SJSA1 (cell line): ENCODE measurements at places on chromosomes 12 and 14. TPM values are rescaled to one million over a fixed set of nuclear protein-coding genes. Genes with fewer than 3 reads are reported as not detected.
A peak's percentile ranks its signal among the peaks of the same experiment; 100 is the strongest.

- no peaks in the 10 kb centered on the region for H3K36me3 ChIP-seq
- H3K27ac ChIP-seq: no peak overlapping the region
- no peak overlapping the region for H3K4me3 ChIP-seq
- no peaks in the 10 kb centered on the region for H3K4me1 ChIP-seq
- H3K27me3 ChIP-seq: no peaks in the 10 kb centered on the region
- no peak for DNase-seq
Observed at GRCh38 chr12:75596406-75596805, 85.0 kb upstream of the KRR1 start.

- DNase-seq: no peak
- H3K36me3 ChIP-seq: no peaks in the 10 kb centered on the region
- H3K4me3 ChIP-seq: no peak overlapping the region
- H3K27me3 ChIP-seq: no peaks in the 10 kb centered on the region
- no peak overlapping the region for H3K27ac ChIP-seq
- H3K4me1 ChIP-seq: no peaks in the 10 kb centered on the region
Observed at GRCh38 chr12:17369556-17369955, 720.4 kb downstream of the RERGL start.

- no peak for DNase-seq
- no peaks in the 10 kb centered on the region for H3K4me1 ChIP-seq
- H3K27me3 ChIP-seq: no peaks in the 10 kb centered on the region
- H3K4me3 ChIP-seq: no peak overlapping the region
- no peaks in the 10 kb centered on the region for H3K36me3 ChIP-seq
- H3K27ac ChIP-seq: no peak overlapping the region
Observed at GRCh38 chr12:60345442-60345841, 749.6 kb downstream of the SLC16A7 start.

Gene KRT6C
- not detected in 2 replicates for total RNA-seq

Gene KDM2B
- total RNA-seq: 15.2 and 22.0 TPM in 2 replicates

GRCh38 chr12:3792623-3793288, 39.8 kb upstream of the CRACR2A start:
- no peak overlapping the region for H3K4me3 ChIP-seq

- H3K4me1 ChIP-seq: peaks cover 29% of the 10 kb centered on the region
- DNase-seq: no peak
- H3K36me3 ChIP-seq: no peaks in the 10 kb centered on the region
- H3K4me3 ChIP-seq: no peak overlapping the region
- no peaks in the 10 kb centered on the region for H3K27me3 ChIP-seq
Observed at GRCh38 chr12:92299344-92299743, 153.7 kb upstream of the BTG1 start.

Gene VASH1
- total RNA-seq: 0.13 TPM in 1 of 2 replicates, not detected in the other

GRCh38 chr12:103687253-103687652, 100.2 kb downstream of the STAB2 start:
- no peak for DNase-seq
- no peaks in the 10 kb centered on the region; the same call in 1 of the 2 replicates for H3K27me3 ChIP-seq
- no peaks in the 10 kb centered on the region for H3K36me3 ChIP-seq
- H3K4me1 ChIP-seq: no peaks in the 10 kb centered on the region

GRCh38 chr14:54106661-54107377, 150.2 kb upstream of the BMP4 start:
- H3K4me3 ChIP-seq: no peak overlapping the region
- no peaks in the 10 kb centered on the region for H3K36me3 ChIP-seq
- peak; percentile 59 for DNase-seq
- no peaks in the 10 kb centered on the region for H3K27me3 ChIP-seq
- H3K27ac ChIP-seq: peak overlapping the region; percentile 75

- DNase-seq: no peak
- H3K27ac ChIP-seq: no peak overlapping the region
- no peak overlapping the region for H3K4me3 ChIP-seq
- H3K4me1 ChIP-seq: no peaks in the 10 kb centered on the region
- H3K36me3 ChIP-seq: no peaks in the 10 kb centered on the region
Observed at GRCh38 chr12:77308056-77308455, 242.7 kb upstream of the E2F7 start.

- no peak overlapping the region for H3K27ac ChIP-seq
- no peak overlapping the region for H3K4me3 ChIP-seq
- no peaks in the 10 kb centered on the region for H3K27me3 ChIP-seq
Observed at GRCh38 chr14:102063808-102064429, 22.9 kb downstream of the HSP90AA1 start.
